ENCODE measurements at places on chromosomes 4 and X.

GRCh38 chr4:83657336-83657735 lies 121.4 kb downstream of the GPAT3 start:
- no peak for DNase-seq

- DNase-seq, result no peak
Measured at GRCh38 chr4:180281724-180282123, 1961.5 kb upstream of the TENM3 start.

- no peak for DNase-seq
Measured at GRCh38 chrX:155052738-155053498, 18.0 kb downstream of the CMC4 start.

- DNase-seq, result no peak
Measured at GRCh38 chr4:159235779-159236368, 133.0 kb downstream of the RAPGEF2 start.

DNA sequence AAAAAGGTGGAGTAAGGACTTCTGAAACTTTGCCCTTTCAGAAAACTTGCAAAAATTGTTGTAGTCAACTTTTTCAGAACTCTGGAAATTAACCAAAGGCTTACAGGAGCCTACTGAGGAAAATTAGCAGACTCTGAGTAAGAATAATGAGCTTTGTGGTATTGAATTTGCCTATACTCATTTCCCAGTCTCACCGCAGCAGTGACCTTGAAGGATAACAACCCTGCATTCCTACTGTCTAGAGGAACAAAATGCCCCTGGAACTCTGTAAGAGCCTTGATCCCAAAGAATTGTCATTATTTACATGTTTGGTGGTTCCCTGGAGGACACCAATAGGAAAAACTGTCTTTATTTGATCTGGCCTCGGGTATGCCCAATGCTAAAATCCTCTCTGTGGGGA lies 57.9 kb downstream of the MND1 start:
- DNase-seq, result no peak

DNA sequence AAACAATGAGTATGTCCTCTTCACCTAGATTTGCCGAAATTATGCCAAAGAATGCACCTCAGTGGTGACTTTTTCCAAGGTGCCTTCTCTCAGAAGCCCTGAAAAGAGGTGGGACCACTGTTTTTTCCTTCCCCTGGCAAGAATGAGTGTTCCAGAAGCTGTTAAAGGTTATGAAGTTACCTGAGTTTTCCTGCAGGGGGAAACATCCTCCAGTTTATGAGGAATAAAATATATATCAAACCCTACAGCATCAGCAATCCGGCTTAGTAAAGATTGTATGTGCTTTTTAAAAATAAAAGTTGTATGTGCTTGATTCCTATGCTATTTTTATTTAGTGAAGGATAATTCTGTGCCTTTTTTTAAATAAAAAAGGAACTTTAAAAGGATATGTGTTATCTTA lies 73.3 kb downstream of the RBM46 start:
- no peak for DNase-seq

GRCh38 chr4:147580396-147580795 lies 36.8 kb upstream of the TMEM184C start:
- DNase-seq, result no peak

DNA sequence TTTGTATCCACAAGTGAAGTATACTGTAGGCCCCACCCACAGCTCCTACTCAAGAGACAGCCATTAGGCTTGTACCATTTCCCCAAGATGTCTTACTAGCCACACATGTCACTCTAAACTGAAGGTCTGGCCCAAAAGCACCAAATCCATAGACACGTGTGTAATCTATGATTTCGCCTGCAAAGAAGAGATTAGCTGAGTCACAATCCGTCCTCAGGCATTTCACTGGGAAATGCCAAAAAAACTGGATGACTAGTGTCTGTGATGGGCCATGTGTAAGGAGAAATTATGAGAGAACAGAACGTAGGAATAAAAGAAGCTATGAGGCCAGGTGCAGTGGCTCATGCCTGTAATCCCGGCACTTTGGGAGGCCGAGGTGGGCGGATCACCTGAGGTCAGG lies 21.9 kb upstream of the RP2 start:
- peak; percentile 19 for DNase-seq

DNA sequence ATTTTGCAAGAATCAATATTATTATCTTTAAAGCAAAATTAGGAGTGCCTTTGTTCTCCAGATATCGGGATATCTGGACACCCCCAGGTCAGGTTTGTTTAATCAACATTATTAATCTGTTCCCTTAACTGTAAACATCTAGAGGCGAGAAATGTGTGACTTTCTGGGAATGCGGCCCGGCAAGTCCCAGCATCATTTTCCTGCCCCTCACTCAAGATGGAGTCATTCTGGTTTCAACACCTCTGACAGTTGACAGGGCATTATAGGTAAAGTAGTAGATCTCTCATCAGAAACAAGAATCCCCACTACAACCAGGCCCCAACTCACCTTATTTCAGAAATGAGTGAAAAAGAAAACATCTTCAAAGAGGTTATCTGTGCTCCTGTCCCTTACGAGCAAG lies 331.6 kb upstream of the ZFP42 start:
- no peak for DNase-seq

GRCh38 chr4:145524552-145524951 lies 42.9 kb downstream of the SMAD1 start:
- DNase-seq, result no peak

DNA sequence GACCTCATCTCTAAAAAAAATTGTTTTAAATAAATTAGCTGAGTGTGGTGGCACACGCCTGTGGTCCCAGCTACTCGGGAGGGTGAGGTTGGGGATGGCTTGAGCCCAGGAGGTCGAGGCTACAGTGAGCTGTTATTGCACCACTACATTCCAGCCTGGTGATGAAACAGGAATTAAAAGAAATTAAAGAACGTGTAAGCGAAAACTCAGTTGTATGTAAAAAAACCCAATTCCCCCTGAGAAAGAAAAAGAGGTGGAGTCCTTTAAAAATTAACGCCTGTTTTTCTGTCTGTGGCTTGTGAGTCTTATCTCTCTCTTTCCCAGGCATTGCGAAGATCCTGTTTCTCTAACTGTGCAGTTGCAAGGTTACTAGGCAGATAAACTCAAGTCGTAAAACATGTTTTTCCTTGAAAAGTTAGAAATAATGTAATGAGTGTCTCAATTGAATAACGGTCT lies 22.1 kb downstream of the EPGN start:
- DNase-seq, result no peak

- DNase-seq, result peak; percentile 39
Measured at GRCh38 chr4:8192748-8193738, 6.0 kb upstream of the SH3TC1 start.

DNA sequence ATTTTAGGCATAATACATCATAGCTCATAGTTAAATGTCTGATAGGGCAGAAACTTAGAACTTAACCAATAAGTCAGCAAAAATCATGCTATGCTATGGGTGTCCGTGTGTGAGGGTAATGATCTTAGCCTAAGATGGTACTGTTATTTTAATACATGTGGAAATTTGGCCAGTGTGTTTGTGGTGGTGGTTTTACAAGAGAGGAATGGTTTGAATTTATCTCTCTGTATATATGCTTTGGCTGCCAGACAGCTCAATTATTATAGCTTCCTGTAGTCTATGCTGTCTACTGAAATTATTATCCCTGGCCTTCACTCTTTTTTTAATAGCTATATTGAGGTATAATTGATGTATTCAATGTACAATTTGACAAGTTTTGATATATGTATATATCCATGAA lies 21.3 kb downstream of the ZNF330 start:
- DNase-seq, result no peak

DNA sequence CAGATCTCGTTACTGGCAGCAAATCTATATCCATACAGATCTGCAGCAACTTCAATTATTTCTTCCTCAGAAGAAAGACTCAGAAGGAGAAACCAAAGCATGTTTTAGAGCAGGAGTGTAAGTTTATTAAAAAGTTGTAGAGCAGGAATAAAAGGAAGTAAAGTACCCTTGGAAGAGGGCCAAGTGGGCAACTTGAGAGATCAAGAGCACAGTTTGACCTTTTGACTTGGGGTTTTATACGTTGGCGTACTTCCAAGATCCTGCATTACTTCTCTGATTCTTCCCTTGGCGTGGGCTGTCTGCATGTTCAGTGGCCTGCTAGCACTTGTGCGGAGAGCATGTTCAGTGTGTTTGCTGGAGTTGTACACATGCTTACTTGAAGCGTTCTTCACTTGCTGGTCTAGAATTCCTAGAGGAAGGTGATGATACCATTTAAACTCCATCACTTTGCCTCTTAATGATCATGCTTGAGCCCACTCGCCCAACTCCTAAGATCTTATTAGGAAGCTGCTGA lies 1114.7 kb upstream of the PABPC4L start:
- no peak for DNase-seq

DNA sequence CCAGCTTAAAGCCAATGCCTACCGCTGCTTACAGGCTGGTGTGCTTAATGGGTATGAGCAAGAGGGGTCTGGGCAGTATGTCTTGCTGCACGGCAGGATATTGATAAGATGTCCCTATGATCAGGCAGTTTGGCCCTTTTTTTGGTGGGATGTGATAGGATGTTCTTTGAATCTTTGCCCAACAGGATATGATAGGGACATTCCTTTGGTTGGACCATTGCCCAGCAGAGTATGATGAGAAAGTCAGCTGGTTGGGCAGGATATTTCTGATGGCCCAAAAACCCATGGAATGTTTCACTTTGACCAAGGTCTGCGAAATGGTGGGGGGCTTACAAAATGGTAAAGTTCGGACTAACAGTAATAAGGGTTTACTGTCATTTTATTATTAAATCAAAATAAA lies 1060.6 kb downstream of the STIM2 start:
- no peak for DNase-seq

DNA sequence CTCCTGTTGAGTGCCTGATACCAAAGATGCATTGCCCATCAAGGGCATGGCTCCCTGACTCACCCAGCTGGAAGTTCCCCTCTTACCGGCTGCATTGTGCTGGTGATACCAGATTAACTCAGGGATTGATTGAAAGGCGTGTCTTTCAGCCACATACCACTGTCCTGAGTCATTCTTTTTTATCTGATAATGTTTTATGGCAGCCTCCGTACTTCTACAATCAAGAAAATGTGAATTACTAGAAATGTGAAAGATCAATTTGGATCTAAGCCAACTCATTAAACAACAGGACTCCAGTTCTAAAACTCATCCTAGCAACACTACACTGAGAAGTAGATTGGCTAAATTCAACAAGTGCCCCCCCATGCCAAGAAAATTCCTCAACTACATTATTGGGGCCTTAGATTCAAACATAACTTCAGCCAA lies 40.0 kb downstream of the TXK start:
- DNase-seq, result peak; percentile 6

GRCh38 chr4:90211174-90211573 lies 84.0 kb downstream of the CCSER1 start:
- no peak for DNase-seq

DNA sequence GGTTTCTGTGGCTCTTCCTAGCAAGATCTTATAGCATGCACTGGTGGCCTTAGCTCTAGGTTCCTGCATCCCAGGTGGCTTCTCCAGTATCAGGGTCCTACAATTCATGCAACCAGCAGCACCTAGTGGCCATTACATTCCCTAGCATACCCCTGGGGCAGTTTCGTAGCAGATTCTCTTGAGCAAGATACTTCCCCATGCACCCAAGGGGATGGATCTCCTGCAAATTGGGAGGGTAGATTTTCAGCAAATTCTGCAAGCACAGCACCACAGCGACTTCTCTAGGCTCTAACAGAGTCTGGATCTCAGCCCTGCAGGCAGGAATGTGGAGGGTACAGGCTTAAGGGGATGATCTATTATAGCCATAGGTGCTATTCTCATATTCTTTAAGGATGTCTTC lies 13.1 kb upstream of the SLC9B1 start:
- no peak for DNase-seq

- no peak for DNase-seq
Measured at GRCh38 chr4:24794916-24795665, at the start of gene SOD3. TSS of gene SOD3 (plus strand) at chr4:24795573. CDS start at chr4:24799522, 3,949 bp downstream.

GRCh38 chr4:165309456-165309855 lies 18.0 kb upstream of the MSMO1 start:
- DNase-seq, result no peak

- no peak for DNase-seq
Measured at GRCh38 chr4:152206185-152206584, 329.7 kb downstream of the FBXW7 start.

GRCh38 chr4:142840516-142841123 lies 5.5 kb downstream of the INPP4B start:
- DNase-seq, result no peak

- DNase-seq, result no peak
Measured at GRCh38 chr4:100782356-100782755, 264.5 kb upstream of the EMCN start.

DNA sequence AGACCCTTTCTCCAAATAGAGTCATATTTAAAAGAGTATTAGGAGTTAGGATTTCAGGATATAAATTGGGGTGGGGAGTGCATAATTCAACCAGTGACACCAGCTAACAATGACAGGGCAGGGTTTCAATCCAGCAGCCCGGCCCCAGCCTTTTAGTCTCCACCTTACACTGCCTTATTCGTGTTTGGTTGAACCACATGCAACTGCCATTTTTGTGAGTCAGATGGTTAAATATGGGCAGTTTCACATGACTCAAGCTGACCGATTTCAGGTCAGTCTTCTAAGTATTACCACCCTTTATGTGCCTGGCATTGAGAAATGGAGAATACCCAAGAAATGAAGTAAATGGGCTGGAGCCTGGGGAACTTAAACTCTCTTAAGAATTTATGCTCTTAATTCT lies 102.8 kb downstream of the STOX2 start:
- no peak for DNase-seq

DNA sequence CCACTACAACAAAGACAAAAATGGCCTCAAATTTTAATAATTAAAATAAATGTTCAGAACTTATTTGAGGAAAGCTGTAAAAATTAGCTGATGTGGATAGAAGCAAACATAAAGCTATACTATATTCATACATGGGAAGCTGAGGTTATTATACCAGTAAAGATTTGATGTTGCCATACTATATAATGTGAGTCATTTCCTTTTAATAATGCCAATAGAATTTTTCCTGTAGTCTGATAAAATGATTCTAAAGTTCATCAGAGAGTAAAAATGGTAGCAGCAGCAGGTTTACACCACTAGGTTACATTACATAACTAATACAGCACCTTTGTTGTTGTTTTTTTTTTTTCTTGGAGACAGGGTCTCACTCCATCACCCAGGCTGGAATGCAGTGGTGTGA lies 45.5 kb upstream of the CYP2U1 start:
- DNase-seq, result no peak

DNA sequence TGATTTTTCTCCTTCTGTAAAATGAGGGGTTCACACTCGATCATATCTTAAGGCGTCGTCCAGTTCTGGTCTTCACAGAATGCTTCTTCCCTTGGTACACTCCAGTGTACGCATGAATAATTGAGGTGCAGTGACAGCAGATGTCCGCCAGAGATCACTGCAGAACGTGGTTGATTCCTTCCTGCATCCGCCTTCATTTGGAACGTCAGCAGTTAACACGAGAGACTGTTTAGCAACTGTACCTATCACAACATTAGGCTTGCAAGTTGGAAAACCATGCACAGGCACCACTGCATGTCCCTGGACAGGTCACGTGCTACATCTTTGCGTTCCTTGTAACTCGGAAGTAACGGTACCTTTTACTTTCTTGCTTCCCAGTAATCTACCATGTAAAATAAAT lies 66.0 kb upstream of the GEMIN8 start:
- DNase-seq, result peak; percentile 2

- peak; percentile 20 for DNase-seq
Measured at GRCh38 chr4:78058591-78059523, 1.7 kb downstream of the FRAS1 start.

- DNase-seq, result no peak
Measured at GRCh38 chr4:143338313-143338712, 1.6 kb downstream of the GAB1 start.

Data from MG63 (cell line).